Activated CD4-positive, alpha-beta T cell treated with anti-CD3 and anti-CD28 coated beads, Interleukin-2, amount 10 ng/mL, durations not matched to agents 24 days and 14 days (primary cell): ENCODE measurements at places on chromosomes 12 and 14. TPM values are rescaled to one million over a fixed set of nuclear protein-coding genes. Genes with fewer than 3 reads are reported as not detected.

DNA sequence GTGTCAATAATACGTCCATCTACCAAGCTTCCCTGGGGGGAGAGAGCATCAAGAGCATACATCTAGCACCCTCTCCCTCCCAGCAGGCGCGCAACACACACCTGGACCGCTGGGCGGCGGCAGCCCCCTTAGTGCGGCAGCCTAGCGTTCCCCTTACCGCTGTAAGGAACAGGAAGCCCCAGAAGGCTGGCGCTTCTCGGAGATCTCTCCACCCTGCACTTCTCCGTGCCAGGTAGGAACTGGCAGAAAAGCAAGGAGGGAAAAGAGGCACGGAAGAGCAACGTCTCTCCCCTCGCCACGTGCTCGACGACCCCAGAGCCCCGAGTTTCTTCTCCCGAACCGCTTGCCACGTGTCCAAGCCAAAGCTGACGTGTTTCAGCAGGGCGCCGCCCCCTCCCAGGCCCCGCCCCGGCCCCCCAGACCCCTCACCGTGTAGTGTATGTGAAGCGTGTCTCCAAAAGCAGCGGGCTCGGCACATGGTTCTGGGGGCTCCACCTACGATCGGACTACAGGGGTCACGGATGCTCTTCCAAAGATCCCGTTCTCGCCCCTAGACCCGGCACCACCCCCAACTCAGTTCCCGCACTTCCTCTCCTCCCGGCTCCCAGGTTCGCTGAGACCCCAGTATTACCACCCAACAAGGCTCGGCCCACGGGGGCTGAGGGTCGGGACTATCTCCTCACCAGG, 532 bp downstream of the FKBP11 start:
- peak; percentile 86 for DNase-seq

GRCh38 chr12:100138803-100139098, 3.9 kb downstream of the BLTP3B start:
- DNase-seq, result no peak

GRCh38 chr14:76599559-76600287, 161.5 kb upstream of the VASH1 start:
- no peak for DNase-seq

Gene ACVRL1
- total RNA-seq, result not detected in 2 replicates

- DNase-seq, result no peak
Measured at GRCh38 chr14:100539003-100539660, 48.1 kb downstream of the BEGAIN start.

DNA sequence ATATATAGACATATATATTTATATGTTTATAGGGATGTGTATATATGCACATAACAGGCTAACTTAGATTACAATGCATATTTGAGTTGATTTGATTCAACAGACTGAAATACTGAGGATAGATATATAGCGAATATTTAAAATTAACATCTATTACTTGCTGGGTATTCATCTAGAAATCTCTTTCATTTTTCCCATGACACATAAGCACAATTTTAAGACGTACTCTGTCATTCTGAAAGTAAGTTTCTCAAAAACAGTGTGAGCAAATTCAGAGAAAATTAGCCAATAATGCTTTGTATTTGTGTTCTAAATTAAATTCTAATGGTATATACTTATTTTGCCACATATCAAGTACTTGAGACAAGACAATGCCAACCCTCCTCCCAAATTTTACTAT, 907.5 kb upstream of the MDGA2 start:
- DNase-seq, result no peak

Gene KRT74
- not detected in 2 replicates for total RNA-seq

DNA sequence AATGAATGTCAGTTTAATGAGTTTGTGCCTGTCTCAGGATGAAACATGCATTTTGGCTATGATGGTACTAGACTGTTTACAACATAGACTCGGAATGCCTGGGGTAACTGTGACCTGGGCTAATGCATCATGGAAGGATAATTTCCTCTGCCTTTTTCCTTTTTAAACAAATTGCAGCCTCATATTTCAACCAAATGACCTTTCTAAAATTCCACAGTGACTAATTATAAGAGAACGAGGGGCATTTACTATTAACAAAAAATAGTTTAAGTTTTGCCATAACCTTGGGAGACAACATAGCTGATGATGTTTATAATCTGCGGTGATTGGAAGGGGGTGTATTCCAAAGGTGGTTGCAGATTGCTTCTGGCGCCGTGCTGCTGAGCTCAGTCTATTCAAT, 1140.5 kb downstream of the GALC start:
- no peak for DNase-seq

Gene MYF5
- total RNA-seq, result not detected in 2 replicates

Gene RFX4
- not detected in 2 replicates for total RNA-seq

Gene AQP6
- not detected in 2 replicates for total RNA-seq

DNA sequence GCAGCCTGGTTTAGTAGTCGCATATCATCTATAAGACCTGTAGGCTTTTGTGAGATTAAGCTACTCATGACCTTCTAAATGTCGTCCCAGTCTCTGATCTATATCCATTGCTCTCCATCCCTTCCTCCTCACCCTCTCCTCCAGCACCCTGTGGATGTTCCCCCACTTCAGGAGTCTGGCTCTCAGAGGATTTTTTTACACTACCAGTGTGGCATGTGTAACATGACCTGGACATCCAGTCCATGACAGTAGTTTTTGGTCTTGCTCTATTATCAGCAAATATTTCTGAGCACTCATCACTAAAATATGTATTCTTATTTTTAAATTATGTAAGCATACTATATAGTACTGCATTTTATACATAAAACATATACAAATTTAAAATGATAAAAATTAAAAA, 142.1 kb downstream of the DYRK2 start:
- no peak for DNase-seq

GRCh38 chr12:84811291-84811690, 101.3 kb downstream of the SLC6A15 start:
- DNase-seq, result no peak

DNA sequence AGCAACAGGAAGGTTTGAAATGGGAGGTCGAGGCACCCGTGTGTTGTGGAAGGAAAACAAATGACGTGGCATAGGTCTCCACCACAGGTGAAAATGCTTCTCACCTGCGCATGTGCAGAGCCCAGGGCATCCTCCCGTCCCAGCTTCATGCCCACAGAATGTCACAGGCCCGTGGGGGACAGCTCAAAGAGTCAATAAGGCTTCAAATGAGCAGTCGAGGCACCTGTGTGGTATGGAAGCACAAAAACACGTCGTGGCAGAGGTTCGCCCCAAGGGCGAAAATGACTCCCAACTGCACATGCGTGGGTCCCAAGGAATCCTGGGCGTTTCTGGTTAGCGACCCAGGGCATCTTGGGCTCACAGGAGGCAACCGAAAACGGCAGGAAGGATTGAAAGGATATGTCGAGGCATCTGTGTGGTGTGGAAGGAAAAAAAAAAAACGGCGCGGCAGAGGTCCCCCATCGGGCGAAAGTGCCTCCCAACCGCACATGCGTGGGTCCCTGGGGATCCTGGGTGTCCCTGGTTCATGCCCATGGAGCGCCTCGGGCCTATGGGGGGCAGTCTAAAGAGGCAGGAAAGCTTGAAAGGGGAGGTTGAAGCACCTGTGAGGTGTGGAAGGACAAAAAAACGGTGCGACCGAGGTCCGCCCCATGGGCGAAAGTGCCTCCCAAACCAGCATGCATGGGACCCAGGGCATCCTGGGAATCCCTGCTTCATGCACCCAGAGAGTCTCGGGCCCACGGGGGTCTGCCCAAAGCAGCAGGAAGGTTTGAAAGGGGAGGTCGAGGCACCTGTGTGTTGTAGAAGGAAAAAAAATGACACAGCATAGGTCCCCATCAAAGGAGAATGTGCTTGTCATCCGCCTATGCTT, 578.5 kb downstream of the ALG10 start:
- DNase-seq, result no peak
